Breast epithelium (tissue), 4 donors: ENCODE measurements at places on chromosomes 4 and X. TPM values are rescaled to one million over a fixed set of nuclear protein-coding genes. Genes with fewer than 3 reads are reported as not detected.

DNA sequence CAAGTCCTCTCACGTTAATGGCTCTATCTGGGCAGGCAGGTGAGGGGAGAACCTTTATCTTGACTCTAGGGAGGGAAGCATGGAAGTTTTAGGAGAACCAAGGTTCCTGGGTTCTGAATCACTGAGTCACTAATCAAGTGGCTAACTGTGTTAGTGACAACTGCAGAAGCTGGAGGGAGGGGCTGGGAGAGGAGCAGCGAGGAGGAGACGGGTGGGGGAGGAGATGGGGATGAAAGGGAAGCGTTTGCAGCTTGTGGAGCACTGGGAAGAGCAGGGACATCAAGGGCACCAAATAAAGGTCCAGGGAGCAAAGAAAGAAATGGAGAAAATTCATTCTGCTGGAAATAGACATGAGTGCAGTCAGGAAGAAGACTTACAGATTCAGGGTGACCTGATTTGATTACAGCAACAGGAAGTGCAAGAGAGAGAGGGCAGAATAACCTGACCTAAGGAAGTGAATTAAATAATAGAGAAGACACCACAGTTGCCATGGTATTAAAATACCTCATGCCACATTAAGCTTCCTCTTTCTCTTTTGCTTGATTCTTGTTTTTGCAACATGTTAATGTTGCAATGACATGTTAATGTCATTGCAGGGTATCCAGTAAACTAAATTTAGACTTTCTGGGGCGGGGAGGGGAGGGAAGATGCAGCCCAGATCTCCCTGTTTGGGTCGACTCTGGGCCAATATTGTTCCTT is 4.5 kb upstream of the SETD7 start:
- no peaks in the 10 kb centered on the region for H3K27me3 ChIP-seq
- H3K36me3 ChIP-seq = no peaks in the 10 kb centered on the region
- H3K27ac ChIP-seq = no peak overlapping the region
- DNase-seq = no peak
- no peak overlapping the region for H3K4me3 ChIP-seq

- DNase-seq = no peak
- H3K4me3 ChIP-seq = no peak overlapping the region
- H3K36me3 ChIP-seq = no peaks in the 10 kb centered on the region
These were observed 59.0 kb downstream of the SEL1L3 start for GRCh38 chr4:25803720-25804225.

- no peaks in the 10 kb centered on the region for H3K36me3 ChIP-seq
- H3K27ac ChIP-seq = no peak overlapping the region
- DNase-seq = no peak
- H3K4me3 ChIP-seq = no peak overlapping the region
- H3K4me1 ChIP-seq = no peaks in the 10 kb centered on the region
- H3K27me3 ChIP-seq = no peaks in the 10 kb centered on the region
These were observed 52.1 kb upstream of the RASGEF1B start for GRCh38 chr4:81523672-81524327.

GRCh38 chr4:97646997-97647396 is 496.3 kb downstream of the STPG2 start:
- no peaks in the 10 kb centered on the region for H3K36me3 ChIP-seq
- H3K4me3 ChIP-seq = no peak overlapping the region
- H3K27ac ChIP-seq = no peak overlapping the region
- no peaks in the 10 kb centered on the region for H3K27me3 ChIP-seq

GRCh38 chr4:87236861-87237260 is 16.4 kb upstream of the KLHL8 start:
- no peaks in the 10 kb centered on the region for H3K4me1 ChIP-seq
- no peak overlapping the region for H3K4me3 ChIP-seq
- H3K36me3 ChIP-seq = no peaks in the 10 kb centered on the region
- H3K27ac ChIP-seq = no peak overlapping the region
- H3K27me3 ChIP-seq = no peaks in the 10 kb centered on the region
- DNase-seq = no peak

- H3K4me1 ChIP-seq = no peaks in the 10 kb centered on the region
- peak overlapping the region; percentile 92 for H3K27ac ChIP-seq
- H3K27me3 ChIP-seq = no peaks in the 10 kb centered on the region
These were observed 540 bp downstream of the ZNF721 start for GRCh38 chr4:498328-498904.

- H3K4me3 ChIP-seq = no peak overlapping the region
- no peaks in the 10 kb centered on the region for H3K36me3 ChIP-seq
- no peaks in the 10 kb centered on the region for H3K4me1 ChIP-seq
- DNase-seq = no peak
These were observed 299.5 kb downstream of the MAPK10 start for GRCh38 chr4:86060341-86060740.

GRCh38 chr4:76590798-76591281 is 155.8 kb downstream of the SHROOM3 start:
- no peak overlapping the region for H3K4me3 ChIP-seq
- H3K27ac ChIP-seq = peak overlapping the region; percentile 90
- DNase-seq = no peak
- no peaks in the 10 kb centered on the region for H3K4me1 ChIP-seq
- no peaks in the 10 kb centered on the region for H3K27me3 ChIP-seq

GRCh38 chr4:155590796-155591585 is 75.7 kb upstream of the GUCY1A1 start:
- H3K27ac ChIP-seq = peak overlapping the region; percentile 50
- H3K4me1 ChIP-seq = no peaks in the 10 kb centered on the region
- no peaks in the 10 kb centered on the region for H3K36me3 ChIP-seq
- no peak for DNase-seq

GRCh38 chr4:15188605-15189539 is 186.6 kb downstream of the CPEB2 start:
- H3K4me3 ChIP-seq = no peak overlapping the region
- no peak for DNase-seq
- H3K36me3 ChIP-seq = no peaks in the 10 kb centered on the region
- no peaks in the 10 kb centered on the region for H3K4me1 ChIP-seq
- H3K27ac ChIP-seq = no peak overlapping the region

GRCh38 chr4:148574911-148575310 is 132.7 kb upstream of the NR3C2 start:
- DNase-seq = no peak
- no peak overlapping the region for H3K4me3 ChIP-seq
- no peaks in the 10 kb centered on the region for H3K36me3 ChIP-seq

GRCh38 chr4:48043504-48043903 is 26.9 kb downstream of the NIPAL1 start:
- DNase-seq = no peak
- H3K27me3 ChIP-seq = peaks cover 5% of the 10 kb centered on the region
- no peak overlapping the region for H3K27ac ChIP-seq
- H3K4me1 ChIP-seq = no peaks in the 10 kb centered on the region

GRCh38 chr4:11139871-11140270 is 288.8 kb downstream of the HS3ST1 start:
- no peaks in the 10 kb centered on the region for H3K27me3 ChIP-seq
- no peak overlapping the region for H3K4me3 ChIP-seq
- no peak for DNase-seq
- H3K36me3 ChIP-seq = no peaks in the 10 kb centered on the region
- no peak overlapping the region for H3K27ac ChIP-seq
- H3K4me1 ChIP-seq = no peaks in the 10 kb centered on the region

The MBNL3 gene
- total RNA-seq = 26.3 TPM

The FREM3 gene
- not detected for total RNA-seq

The TCEAL5 gene
- total RNA-seq = not detected

The ARMCX2 gene
- 40.2 TPM for total RNA-seq

The UGT2B11 gene
- 18.4 TPM for total RNA-seq
